ENCODE measurements at places on chromosomes 1 and 21. TPM values are rescaled to one million over a fixed set of nuclear protein-coding genes. Genes with fewer than 3 reads are reported as not detected.

ITLN2 gene
- total RNA-seq, result 1.4 TPM

NBPF9 gene
- total RNA-seq, result 11.7 TPM

KRTAP12-2 gene
- not detected for total RNA-seq

VASH2 gene
- total RNA-seq, result not detected

YBX1 gene
- total RNA-seq, result 682 TPM

FAM131C gene
- total RNA-seq, result 0.28 TPM

SH3GLB1 gene
- 48.1 TPM for total RNA-seq

WNT2B gene
- total RNA-seq, result 3.4 TPM

ADAMTS4 gene
- total RNA-seq, result 110 TPM

GBP6 gene
- total RNA-seq, result under 0.01 TPM

FMOD gene
- 6.5 TPM for total RNA-seq

FAM72B gene
- 0.28 TPM for total RNA-seq

PARS2 gene
- total RNA-seq, result 4.4 TPM

PDE9A gene
- total RNA-seq, result 1.3 TPM

CHD5 gene
- under 0.01 TPM for total RNA-seq

CHIA gene
- not detected for total RNA-seq

RORC gene
- total RNA-seq, result not detected

RGS18 gene
- not detected for total RNA-seq
